Right lung (tissue), 10 donors: ENCODE measurements at places on chromosomes 11 and 22.

DNA sequence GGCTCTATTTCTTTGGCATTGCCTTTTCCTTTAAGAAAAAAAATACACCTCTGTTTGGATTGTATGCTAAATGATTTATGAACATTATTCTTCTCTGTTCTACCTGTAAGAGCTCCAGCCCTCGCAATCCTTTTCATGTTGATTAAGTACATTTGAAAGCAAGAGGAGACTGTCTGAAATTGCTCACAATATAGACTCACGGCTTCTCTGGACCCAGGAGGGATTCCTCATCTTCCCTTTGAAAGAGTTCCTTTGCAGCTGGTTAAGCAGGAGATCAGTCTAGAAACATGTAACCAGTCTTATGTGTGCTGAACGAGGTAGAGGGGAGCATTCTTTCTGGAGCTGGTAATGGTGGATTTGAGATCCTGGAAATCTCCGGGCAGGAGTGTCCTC lies 47.4 kb downstream of the PKNOX2 start:
- DNase-seq = no peak

DNA sequence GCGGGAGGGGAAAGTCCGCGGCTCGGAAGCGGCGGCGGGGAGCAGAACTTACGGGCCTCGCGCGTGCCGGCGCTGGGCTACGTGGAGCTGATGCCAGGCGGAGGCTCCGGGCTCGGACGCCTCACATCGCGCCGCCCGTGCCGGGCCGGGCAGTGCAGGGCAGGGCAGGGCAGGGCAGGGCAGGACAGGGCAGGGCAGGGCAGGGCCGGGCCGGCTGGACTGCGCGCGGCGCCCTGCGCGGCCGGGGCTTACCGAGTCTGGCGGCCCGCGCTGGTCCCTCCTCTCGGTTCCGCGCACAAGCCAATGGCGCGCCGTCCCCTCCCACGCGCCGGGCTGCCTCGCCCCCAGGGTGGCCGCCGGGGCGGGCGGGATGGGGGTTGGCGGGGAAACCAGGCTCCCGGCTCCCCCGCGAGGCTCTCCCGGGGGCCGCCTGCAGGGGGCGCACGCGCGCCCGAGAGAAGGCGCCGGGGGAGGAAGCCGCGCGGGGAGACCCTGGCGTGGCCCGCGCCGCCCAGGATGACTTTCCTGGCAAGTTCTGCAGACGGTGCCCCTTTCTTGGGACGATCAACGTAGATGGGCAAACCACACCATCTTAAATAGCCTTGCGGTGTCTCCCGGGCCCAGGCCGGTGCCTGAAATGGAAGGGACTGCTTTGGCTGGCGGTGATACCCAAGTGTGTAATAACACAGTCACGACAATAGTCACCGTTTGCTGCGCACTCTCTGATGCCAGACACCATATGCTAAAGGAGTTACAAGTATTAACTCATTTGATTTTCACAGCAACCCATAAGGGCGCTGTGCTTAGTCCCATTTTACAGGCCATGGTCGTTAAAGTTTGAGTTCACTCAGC lies at the start of gene TP53I11:
Gene TP53I11, minus strand, starts transcription at position 259 of the 852 bp plus-strand sequence. CDS start 12,548 bp downstream, outside the sequence.
- peak; percentile 68 for DNase-seq

- no peak for DNase-seq
Measured at GRCh38 chr11:34997952-34998528, 81.6 kb downstream of the PDHX start.

DNA sequence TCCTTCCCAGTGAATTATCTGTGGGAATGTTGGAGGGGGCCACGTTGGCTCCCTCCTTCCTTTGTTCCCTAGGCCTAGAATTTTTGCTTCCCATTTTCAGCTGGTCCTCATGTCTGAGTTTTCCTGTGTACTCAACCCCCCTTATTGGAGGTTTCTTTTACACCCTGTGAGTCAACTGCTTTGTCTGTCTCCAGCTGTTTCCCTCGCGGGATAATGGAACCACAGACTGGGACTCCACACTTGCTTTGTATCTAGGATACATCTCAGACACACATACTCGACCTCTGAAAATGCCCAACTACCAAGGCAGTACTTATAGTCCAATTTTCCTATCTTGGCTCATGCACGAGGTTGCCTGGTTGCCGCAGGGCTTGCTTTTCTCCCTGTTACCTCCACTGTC lies 352.7 kb upstream of the MPPED2 start:
- no peak for DNase-seq

GRCh38 chr11:76501526-76502202 lies 56.8 kb downstream of the EMSY start:
- no peak for DNase-seq

DNA sequence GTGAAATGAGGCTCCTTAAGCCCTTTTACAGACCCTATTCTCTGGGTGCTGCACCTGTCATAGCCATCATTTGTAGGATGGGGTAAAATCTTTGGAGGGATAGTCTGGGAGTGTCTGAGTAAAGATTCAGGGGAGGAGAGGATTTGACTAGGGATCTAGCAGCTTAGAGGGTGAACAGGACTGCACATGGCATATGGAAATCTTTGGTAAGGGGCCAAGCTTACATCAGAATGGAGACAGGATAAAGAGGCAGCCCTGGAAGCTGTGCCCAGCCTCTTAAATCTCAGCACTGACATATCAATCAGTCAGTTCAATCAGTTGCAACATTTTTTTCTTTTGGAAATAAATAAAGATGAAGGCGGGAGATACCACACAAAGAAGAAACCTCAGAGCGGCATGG lies 301.8 kb upstream of the CADM1 start:
- DNase-seq = no peak

DNA sequence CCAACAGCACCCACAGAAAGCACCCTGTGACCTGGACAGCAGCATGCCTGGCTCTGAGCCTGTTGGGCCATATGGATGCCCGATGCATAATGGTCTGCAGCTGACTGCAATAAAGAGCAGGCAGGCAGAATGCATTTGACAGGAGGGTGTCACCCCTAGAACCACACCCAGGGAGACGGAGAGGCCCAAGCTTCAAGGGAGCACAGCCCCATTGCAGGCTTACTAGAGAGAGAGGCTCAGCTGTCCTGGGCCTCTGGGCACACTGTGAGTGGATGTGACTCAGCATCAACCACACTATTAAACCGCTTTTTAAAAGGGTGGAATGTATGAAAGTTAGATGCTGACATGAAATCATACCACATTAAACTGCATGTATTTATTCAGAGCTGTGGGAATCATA lies 365.3 kb downstream of the CTTN start:
- DNase-seq = no peak

GRCh38 chr11:1988667-1989317 lies 8.8 kb downstream of the H19 start:
- DNase-seq = no peak

- DNase-seq = peak; percentile 22
Measured at GRCh38 chr11:107496011-107496410, 38.4 kb upstream of the CWF19L2 start.

DNA sequence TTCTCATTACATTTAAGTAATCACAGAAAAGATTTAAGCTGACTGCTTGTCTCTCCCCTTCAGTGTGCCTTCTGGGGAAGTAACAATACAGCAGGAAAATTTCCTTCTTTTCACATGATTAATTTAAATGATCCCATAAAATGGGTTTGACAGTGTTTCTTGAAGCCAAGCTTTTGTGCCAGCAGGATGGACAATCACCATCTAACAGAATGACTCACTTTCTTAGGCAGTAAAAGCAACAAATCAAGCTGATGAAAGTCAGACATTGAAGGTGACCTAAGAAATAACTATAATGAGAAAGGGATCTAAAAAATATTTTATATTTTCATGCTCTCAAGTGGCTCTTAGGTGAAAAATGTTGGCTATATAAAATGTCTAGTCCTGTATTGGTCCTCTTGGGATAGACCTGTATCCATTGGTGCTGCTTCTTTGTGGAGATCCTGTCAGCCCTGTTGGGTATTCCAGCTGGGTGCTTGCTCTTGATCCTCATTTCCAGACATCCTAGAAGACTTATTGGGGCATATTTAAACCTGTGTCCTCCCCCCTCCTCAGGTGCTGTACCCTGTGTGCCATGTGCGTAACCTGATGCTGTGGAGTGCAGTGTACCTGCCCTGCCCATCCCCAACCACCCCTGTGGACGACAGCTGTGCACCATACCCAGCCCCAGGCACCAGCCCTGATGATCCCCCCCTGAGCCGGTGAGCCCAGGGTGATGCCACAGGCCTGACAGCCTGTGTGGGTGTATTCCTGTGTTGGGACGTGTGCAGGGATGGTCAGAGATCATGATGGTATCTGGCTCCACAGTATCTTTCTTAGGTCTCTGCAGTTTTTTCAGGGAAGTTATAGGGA lies 62.7 kb upstream of the HORMAD2 start:
- no peak for DNase-seq
